AG08395 (cell line): ENCODE measurements at places on chromosomes 12 and 14.

GRCh38 chr12:69901221-69901905 lies 76.3 kb downstream of the MYRFL start:
- no peak for DNase-seq

GRCh38 chr12:1876086-1876485 lies 42.4 kb downstream of the CACNA2D4 start:
- no peak for DNase-seq

DNA sequence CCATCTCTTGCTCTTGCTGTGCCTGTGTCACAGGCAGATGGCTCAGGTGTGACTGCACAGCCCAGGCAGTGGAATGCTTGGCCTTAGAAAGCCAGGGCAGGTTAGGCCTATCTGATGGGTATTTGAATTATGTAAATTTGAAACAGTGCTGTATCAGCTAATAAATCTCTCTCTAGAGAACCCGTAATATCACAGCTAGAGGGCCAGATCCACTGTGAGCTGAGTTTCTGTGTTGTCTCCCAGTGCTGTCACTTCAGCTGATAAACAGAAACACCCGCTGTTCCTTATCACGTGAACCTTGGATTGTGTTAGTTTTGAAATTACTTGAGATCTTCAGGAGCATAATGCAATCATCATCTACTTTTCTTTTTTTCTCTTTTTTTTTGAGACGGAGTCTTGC lies 21.5 kb upstream of the ALDH2 start:
- no peak for DNase-seq

- no peak for DNase-seq
These were observed 20.1 kb upstream of the CRADD start for GRCh38 chr12:93657071-93657470.

DNA sequence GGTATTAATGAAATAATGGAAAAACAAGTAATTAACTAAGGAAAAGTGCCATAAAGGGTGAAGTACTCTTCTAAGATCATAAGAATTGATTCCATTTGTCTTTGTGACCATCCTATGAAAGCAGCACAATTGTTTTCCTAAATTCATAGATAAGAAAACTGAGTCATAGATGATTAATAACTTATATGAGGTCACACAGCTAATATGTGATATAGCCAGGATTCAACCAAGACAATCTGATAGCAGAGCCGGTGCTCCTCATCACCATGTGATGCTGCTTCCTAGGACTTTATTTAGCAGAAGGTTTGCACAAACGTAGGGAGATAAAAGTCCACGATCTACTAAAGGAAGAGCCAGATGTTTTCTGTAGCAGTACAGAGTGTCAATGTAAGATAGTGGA lies 181.5 kb upstream of the SYT1 start:
- no peak for DNase-seq

DNA sequence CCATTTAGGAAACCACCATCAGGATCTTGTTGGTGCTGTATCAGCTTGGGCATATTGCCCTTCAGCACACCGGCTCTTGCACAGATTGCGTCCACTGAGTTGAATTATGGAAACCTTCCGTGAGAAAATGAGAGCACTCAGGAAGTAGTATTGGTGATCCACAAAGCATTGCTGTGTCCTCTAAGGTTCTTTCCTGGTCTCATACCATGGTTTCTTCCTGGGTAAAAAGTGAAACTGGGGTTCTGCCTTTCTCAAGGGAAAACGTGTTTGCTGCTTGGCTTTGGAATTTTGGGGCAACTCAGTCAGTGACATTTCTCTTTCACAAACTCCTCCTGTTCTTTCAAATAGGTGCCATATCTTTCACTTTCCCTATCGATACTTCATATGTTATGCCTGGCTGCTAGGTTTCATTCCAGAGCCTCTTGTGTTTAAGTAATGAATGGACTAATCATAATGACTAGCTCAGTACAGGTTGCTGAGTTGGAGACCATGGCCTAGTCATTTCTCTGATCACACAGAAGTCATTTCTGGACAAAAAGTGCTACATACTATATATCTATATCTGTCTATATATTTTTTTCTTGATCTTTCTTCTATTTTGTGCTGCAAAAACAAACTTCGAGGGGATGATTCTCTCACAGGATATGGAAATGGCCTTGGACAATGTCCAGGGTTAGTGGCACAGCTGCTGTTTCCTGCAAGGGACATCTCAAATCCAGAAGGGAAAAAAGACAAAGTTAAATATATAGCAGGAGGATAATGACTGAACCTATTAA lies 423.4 kb downstream of the ZFP36L1 start:
- DNase-seq, result no peak

DNA sequence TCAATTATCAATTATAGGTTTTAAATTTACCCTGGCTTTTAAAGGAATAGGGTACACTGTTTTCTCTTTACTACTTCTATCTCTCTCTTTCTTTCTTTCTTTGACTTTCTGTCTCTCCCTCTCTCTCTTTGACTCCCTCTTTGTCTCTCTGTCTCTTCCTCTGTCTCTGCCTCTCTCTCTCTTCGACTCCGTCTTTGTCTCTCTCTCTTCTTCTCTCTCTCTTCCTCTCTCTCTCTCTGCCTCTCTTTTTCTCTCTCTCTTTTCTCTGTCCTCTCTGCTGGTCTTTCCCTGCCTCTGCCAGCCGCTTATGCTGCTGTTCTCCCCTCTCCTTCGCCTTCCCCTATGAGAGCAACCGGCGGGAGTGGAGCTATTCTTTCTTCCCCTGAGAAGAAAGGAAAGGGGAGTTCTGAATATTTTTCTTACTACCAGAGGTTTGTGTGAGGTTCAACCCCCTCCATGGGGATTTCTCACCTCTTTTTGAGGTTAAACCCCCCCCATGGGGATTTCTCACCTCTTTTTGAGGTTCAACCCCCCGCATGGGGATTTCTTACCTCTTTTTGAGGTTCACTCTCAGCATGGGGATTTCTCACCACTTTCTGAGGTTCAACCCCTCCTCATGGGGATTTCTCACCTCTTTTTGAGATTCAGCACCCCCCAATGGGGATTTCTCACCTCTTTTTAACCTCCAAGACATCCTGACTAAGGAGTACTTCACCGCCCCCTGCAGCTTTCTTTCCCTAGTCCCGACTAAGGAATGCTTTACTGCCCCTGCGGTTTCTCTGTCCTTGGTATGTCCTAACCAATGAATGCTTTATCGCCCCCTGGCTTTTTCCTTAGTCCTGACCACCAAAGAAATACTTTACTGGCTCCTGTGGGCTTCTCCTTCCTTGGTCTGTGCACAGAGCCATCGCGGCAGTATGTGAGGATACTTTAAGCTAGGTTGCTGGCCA lies 27.4 kb upstream of the DDHD1 start:
- DNase-seq, result no peak

- peak; percentile 7 for DNase-seq
These were observed 1.4 kb downstream of the CHPT1 start for GRCh38 chr12:101698800-101699347.

DNA sequence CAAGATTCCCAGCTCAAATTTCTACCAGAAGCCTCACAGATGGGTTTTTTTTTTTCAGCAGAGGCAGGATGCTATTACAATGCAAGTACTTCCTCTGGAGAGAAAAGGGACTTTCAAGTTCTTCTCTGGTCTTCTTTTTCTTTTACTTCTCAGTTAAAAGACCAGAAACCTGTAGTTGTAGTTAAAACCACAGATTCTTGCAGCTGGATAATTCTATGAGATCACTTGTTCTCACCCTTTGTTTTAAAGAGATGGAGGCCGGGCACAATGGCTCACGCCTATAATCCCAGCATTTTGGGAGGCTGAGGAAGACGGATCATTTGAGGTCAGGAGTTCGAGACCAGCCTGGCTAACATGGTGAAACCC lies 47.6 kb upstream of the OVCH1 start:
- no peak for DNase-seq

DNA sequence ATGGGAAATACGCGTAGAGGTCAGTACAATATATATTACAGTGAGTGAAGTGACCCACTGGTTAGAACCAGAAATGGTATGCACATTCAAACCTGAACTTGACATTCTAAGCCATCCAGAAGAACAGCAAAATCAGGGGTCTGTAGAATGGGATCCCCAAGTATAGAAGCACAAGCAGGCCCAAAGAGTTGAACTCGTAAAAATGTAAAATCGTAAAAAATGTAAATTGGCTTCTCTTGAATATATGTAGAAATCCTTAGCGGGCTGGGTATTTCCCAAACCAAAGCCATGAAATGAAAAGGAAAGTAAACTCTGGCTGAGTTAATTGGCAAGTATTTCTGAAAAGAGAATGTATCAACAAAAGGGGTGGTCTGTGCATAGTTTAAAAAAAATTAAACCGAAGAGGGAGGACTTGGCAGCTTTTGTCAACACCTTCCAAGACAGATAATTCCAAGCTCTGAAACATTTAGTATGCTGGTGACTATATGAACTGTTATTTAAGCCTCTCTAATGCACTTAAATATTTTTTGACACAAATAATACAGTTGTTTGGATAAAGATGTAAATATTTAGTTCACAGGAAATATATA lies 1505.6 kb upstream of the FLRT2 start:
- DNase-seq, result no peak

DNA sequence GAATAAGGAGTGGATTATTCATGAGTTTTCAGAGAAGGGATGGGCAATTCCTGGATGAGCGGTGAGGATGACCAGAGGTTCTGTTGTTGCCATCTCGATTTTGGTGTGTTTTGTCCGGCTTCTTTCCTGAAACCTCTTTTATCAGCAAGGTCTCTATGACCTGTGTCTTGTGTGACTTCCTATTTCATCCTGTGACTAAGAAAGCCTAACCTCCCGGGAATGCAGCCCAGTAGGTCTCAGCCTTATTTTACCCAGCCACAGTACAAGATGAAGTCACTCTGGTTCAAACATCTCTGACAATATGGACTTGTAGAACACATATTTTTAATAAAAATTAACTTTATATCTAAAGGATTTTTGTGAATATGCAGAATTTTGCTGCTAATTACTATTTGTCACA lies 716.4 kb downstream of the FSCB start:
- no peak for DNase-seq

- DNase-seq, result no peak
These were observed 47.7 kb upstream of the AP4S1 start for GRCh38 chr14:30977752-30978151.

- peak; percentile 13 for DNase-seq
These were observed 212.4 kb upstream of the FLRT2 start for GRCh38 chr14:85317491-85318021.

DNA sequence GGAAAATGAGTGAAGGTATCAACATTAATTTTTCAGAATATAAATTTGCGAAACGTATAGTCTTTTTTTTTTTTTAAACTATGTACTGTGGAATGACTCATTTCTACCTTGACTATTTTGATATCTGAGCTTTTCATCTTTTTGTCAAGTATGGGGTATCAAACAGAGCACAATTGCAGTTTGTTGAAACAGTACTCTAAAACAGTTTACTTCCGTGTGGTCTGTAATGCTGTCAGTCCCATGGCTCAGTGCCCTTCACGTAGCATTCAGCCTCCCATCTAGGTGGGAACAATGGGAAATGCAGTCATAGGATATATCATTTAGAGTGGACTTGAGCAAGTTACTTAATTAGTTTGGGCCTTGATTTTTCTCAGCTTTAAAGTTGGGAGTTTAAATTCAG lies 139.5 kb downstream of the ERC1 start:
- no peak for DNase-seq

DNA sequence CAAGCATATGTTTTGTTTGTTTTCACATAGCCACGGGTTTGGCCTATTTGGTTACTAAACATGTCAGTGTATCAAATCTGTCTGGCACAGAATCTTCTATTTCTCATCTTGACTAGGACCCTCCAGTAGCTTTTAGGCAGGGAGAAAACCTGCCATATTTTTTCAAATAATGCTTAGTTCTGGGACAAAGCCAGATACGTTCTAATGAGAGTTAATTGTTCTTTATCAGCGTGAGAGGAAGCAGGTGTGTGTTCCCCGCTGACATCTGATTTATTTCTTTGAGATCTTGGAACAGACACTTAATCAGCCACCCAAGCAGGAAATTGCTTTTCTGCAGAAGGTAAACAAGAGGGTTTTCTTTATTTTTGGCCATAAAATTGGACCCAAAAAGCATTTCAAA lies 54.8 kb downstream of the GOLGA5 start:
- DNase-seq, result no peak

GRCh38 chr12:93616584-93617101 lies 44.2 kb downstream of the SOCS2 start:
- DNase-seq, result no peak

DNA sequence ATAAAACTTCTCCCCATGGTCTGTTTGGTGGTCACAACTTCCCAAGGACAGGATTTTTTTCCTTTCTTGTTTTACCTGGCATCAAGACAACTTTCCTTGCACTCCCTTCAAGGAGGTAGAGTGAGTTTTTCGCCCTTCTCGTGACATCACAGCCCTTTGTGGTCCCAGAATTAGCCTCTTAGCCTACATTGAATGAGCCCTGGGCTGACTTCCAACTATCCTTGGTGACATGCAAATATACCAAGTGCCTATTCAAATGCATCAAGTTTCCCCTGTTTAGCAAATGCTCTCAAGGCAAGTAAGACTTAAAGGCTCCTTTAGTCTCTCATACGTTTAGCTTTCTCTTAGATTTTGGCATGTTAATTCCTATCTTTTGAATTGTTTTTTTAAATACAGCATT lies 36.6 kb downstream of the TC2N start:
- no peak for DNase-seq

DNA sequence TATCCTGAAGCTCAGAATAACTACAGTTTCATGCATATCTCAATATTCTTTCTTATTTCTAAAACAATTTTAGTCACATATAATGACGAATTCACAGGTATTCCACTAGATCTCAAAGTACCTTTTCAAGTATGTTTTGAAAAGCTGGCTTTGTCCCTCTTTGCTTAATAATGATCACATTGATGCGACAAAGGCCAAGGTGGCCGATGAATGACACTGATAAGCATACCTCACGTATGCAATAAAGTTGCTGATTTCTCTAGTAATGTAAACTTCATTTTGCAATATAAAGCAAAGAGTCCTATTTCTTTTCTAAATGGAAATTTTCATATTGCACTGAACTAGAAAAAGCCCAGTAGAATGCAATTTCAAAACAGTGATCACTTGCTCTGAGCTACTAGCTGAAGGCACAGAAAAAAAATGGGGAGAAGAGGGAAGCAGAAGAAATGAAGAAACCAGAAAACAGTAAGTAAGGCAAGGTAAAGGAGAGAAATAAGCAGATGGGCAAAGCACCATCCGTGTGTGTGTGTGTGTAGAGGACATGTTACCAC lies 29.3 kb downstream of the FGD6 start:
- DNase-seq, result no peak

DNA sequence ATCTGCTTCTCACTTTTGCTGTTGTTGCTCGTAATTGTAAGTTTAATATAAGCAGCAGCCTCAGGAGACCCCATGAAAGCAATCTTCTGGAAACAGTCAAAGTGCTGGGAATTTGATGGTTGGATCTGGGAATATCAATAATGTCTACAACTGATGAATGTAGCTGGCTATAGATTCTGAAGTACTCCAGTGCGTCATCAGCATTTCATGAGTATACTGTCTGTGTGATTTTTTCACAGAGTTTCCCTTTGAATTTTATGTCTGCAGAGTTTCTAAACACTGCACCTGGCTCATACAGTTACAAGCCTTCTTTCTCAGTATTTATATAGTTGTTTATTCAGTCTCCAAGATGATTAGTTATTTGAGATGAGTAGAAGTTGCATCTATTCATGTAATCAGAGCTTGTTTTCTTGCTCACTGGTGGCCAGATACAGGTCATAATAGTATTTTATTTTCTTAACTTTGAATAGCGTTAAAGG lies 222.3 kb downstream of the RAD51B start:
- DNase-seq, result no peak

- DNase-seq, result no peak
These were observed 57.2 kb upstream of the CCND2 start for GRCh38 chr12:4216187-4216927.
